Jurkat, Clone E6-1 (cell line): ENCODE measurements at places on chromosomes 2 and 18.

GRCh38 chr2:24970483-24971285 lies 1.1 kb downstream of the DNAJC27 start:
- DNase-seq, result peak; percentile 12

GRCh38 chr2:235752846-235753245 lies 259.0 kb downstream of the AGAP1 start:
- no peak for DNase-seq

DNA sequence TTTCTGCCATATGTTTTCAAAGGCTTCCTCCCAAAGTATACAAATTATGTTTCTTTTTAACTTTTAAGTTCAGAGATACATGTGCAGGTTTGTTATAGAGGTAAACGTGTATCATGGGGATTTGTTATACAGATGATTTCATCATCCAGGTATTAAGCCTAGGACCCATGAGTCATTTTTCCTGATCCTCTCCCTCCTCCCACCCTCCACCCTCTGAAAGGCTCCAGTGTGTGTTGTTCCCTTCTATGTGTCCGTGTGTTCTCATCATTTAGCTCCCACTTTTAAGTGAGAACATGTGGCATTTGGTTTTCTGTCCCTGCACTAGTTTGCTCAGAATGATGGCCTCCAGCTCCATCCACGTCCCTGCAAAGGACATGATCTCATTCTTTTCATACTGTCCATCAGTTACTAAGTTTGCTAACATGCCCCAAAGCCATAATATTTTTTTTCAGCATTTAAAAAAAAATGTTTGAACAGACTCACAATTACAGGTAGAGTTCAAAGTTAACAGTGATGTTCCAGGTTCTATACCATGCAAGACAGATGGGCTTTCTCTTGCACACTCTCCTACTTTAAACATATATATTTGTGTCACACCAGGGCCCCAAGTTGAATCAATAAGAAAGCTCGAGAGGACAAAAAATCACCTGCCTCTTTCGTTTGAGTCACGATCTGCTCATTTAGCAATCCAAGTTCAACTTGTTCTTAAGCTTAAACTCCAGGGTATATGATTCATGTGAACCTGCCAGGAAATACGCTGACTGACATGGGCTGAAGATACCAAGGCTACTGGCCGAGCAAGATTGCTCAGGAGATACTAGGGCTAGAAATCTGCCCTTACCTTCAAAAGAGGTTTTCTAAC lies 77.6 kb downstream of the AP1S3 start:
- DNase-seq, result no peak

DNA sequence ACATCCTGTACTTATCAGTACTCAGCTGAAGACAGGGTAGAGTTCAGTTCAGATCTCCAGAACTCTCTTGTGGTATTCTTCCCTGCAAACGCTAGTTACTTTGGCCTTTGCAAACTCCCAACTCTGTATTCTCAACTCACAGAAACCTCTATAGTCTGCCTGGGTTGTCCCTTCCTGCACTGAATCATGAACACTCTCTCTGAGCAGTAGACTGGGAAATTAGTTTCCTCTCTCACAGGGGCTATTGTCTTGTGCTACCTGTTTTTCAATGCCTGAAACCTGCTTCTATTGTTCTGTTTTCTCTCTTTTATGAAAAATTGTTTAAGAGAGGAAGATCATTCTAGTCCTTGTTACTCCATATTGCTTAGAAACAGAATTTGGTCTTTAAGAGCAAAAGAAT lies 134.7 kb downstream of the VIT start:
- no peak for DNase-seq

DNA sequence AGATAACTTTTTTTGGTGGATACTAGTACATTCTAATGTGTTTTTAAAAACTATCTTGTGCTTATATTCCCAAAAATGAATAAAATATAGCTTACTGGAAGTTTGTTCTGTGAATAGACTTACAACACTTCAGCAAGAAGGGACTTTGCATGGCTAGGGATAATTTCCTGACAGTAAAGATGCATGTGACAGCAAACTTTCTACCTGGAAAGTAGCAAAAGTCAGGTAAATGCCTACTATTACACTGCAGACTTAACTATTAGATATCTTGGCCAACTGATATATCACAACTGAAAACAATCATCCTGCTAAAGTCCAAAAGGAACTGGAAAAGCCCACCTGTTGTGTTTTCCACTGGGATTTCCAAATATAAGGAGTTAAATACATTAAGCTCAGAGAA lies 1753.5 kb upstream of the CELF4 start:
- DNase-seq, result no peak

GRCh38 chr2:163751696-163752095 lies 15.9 kb upstream of the FIGN start:
- DNase-seq, result no peak
